ENCODE measurements at places on chromosomes 3 and 15.

- no peak for DNase-seq
Observed at GRCh38 chr3:195761567-195762248, 40.9 kb downstream of the MUC20 start.

DNA sequence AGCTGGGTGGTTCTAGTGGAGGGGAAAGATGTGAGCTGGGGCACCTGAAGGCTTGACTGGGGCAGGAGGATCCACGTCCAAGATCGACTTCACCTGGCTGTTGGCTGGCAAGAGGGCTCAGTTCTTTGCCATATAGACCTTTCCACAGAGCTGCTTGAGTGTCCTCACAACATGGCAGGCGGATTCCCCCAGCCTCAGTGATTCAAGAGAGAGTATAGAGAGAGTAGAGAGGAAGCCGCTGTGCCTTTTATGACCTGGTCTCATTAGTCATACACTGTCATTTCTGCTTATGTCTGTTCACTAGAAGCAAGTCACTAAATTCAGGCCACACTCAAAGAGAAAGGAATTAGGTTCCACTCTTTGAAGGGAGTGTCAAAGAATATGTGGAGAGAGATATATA, 101.6 kb downstream of the APBA2 start:
- DNase-seq = no peak

DNA sequence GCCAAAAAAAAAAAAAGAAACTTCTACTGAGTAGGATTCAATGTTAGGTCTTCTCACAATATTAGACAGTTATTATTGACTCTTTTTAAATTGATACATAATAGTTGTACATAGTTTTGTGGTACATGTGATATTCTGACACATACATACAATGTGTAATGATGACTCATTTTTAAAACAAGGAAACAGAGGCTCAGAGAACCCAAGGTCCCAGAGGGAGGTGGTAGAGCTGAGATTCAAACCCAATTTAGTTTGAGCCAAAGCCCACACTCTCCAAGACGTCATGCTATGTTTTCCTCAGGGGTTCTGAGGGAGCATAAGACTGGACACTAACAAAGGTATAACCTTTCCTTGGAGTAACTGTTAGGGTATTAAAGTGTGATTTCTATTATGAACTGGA, 40.6 kb downstream of the MYO5C start:
- no peak for DNase-seq

DNA sequence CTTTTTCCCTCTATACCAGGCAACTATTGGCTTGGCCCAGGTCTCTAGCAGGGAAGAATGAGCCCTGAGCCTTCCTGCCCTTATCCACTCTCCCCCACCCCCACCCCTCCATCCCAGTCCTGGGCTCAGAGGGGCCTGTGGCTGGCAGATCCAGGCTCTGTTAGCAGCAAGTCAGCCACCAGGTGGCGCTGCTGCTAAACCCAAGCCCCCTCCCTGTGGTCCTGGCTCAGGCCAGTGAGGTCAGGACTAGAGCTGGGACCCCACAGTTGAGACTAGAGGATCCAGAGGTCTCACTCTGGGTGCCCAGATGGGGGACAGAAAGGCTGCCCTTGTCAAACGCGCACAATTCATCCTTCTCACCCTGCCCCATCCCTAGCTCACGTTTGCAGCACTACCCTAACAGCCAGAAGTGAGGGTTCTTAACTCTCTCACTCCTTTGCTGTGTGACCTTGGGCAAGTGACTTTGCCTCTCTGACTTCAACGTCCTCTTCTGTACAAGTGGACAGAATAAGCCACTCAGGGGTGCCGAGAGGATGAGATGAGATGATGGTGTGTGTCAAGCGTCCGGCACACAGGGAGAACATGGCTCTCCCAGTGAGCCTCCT, 46.8 kb upstream of the SLC6A1 start:
- no peak for DNase-seq

DNA sequence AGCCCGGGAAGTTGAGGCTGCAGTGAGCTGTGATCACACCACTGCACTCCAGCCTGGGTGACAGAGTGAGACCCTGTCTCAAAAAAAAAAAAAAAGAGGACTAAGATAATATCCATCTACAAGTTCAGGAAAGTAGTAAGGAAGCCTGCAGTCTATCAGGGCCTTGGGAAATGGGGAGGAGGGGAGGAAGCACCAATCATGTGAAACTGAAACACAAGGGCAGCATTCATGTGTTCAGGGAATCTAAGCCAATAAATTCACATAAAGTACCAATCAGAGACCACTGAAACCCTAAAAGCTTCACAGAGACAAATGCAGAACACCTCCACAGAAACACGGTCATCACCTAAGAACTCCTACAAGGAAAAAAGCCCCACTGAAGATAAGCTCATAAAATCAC, 22.9 kb upstream of the HHATL start:
- no peak for DNase-seq

DNA sequence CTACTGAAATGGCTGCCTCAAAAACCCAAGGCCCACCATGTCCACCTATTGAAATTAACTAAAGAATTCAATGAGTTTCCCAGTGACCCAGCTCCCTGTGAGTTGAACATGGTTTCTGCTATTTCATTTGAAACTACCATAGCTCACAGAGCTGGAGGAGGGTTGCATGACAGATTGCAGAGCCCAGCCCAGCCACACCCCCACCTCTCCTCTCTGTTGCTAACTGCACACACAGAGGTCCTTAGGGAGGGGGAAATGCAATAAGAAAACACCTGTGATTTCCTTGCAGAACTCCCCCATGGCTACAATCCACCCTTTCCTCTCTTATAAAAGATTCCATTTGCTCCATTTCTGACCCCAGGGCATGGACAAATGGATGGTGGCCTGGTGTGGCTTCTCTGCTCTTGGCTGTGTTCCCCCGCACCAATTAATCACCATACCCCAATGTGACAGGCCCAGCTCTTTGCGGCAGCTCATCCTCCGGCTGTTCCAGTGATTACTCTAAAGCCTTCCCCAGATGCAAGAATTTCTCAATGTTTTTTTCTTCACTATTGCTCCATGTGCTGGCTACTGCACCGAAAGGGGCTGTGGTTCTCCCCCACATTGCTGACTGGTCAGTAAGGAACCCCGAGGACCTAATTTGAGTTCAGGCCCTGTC, 208.4 kb upstream of the KBTBD8 start:
- no peak for DNase-seq
